ENCODE measurements at places on chromosomes 1 and 21.

GRCh38 chr1:58157256-58157655 is 389.3 kb downstream of the OMA1 start:
- no peak for DNase-seq

DNA sequence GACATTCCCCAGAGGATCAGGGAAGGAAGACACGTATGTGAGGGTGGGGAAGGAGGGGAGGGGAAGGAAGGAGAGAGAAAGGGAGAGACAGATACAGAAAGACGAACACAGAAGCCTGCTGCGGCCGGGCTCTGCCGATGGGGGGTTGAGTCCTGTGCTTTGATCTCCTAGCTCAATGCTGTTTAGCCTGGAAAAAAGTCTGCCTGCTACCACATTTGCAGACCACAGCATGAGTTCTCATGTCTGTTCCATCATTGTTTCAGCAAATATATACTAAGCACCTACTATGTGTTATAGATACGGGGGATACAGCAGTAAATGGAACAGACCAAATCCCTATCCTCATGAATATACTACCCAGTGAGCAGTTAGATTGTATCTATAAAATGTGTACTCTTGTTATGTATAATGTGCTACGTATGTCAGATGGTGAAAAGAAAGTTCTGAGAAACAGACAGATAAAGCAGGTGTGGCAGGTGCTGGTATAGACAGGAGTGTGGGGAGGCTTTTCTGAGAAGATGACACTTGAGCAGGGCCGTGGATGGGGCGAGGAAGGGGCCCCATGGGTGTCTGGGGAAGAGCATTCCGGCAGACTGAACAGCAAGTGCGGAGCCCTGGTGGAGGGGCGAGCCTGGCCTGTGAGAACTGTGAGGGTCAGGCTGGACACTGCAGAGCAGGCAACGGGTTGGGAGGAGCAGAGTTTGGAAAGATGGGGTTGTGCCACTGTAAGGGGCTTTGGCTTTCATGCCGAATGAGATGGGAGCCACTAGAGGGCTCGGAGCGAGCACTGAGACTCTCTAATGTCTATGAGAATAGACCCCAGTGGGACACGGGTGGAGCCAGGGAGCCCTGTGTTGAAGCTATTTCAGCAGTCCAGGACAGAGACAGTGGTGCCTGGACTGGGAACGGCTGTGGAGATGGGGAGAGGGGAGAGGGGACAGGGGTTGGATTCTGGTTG is 34.1 kb downstream of the KIAA1614 start:
- no peak for DNase-seq

GRCh38 chr1:24186711-24186992 is 437 bp downstream of the IFNLR1 start:
- no peak for DNase-seq

DNA sequence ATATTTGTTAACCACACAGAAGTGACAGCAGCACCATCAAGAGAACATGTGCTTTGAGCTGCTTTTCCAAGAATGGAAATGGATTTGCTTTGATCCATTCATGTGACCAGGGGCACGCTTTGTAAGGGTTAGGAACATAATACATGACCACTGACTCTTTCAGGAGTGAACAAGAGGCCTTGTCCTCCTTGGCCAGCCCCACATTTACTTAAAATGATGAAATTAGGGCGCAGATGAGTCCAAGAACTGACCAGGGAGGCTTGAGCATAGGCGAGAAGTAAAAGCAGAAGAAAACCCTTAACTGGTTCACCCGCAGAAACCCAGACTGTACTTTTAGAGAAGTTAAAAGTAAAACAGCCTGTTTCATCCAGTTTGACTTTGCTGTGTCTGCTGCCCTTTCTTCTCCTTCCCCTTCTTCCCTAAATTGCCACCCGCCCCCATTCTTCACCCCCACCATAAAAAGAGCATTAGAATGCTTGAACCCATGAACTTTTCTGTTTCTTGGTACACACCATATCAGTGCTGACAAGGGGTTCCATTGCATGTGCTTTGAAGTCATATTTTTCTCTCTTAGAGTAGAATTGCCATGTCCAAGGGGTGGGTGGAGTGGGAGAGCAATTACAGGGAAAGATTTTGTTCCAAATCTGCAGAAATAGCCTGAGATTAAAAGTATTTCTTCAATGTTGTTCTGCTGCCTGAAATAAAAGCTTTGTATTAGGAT is 2.6 kb upstream of the GLUL start:
- DNase-seq: no peak

DNA sequence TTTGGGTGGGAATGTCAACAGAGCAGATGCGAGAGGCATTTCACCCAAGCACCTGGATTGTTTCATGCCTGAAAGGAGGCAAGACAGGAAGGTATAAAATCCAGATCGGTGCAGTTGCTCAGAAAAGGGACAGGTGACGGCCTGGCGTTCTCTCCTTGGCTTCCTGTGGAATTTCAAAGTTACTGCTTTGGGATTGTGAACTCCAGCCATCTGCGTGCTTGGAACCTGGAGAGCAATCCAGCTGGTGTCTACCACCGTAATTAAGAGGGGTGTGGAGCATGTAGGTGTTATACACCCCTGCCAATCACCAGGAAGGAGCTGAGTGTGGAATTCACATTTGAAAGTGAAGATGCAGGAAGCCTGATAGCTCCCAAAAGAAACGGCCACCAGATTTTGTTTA is 286.1 kb downstream of the KIF26B start:
- no peak for DNase-seq

DNA sequence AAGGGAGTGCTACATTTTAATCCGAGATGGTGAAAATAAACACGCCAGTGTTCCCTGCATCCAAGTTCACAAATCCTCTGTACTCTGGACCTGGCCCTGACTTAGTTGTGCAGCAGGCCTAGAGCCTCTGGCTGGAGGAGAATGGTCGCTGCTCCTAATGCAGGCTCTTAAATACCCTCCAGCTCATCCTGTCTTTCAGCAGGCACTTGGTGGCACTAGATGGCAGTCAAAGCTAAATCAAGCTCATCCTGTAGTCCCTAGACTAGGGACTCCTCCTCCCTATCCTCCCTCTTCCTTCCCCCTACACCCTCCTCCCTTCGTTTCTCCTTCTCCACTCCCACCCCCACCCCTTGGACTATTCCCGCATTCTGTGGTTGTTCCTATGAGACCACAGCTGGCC is 41.6 kb upstream of the MTR start:
- no peak for DNase-seq

DNA sequence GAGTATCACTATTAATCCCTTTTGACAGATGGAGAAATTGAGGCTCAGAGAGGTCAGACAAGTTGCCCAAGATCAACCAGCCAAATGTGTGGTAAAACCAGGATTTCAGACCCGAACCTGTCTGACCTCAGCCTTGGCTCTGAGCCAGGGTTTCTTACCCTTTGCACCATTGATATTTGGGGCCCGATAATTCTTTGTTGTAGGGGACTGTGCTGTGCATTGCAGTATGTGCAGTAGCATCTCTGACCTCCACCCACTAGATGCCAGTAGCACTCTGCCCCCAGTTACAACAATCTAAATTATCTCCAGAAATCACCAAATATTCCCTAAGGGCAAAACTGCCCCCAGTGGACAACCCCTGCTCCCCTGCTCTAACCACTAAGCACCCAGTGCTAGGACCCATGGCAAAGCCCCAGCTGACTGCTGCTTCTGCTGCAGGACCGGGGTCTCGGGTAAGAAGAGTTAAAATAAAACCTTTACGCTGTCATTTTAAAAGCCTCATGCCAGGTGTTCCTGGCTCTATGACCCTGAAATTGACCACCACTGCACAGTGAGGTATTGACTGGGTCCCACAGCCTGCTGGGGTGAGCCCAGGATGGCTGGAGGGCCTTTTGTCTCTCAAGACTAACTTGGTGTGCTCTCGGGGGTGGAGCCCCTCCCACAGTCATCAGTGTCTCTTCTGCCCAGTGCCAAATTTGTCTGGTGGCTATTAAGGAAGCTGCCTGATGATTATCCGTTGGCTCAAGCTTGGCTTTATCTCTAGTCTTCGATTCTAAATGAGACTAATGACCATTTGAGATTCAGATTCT is 5.6 kb upstream of the MAN1C1 start:
- DNase-seq: no peak

- no peak for DNase-seq
These were observed 189.7 kb downstream of the TOMM20 start for GRCh38 chr1:234938924-234939323.

DNA sequence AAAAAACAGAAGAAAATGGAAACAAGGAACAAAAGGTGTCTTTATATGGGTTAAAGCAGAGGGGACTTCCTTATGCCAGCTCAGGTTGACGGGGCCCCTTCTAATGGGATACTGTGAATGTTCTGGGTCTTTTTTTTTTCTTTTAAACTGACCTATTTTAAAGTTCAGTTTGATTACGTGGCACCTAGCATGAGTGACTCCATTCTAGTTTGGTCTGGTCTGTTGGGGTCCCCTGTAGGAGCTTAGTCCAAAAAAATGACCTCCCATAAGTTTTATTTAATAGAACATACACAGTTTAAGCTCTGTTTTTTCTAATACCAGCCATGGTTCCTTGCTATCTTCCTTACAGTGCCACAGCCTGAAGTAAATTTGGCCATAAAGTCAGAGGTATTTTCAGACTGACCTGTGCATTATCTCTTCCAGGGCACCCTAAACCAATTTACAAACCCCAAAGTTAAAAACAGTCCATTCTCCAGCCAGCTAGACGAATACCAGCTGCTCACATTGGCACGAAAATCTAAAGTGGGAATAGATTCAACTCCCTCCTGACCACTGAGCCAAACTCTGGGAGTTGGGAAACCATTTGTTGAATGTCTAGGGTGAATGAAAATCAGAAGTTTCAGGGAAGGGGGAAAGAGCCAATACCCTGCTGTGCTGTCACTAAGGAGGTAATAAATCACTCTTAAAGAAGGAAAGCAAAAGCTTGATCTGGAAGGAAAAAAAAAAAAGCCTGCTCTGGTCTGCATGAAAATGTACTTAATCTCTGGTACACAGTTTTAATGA is 42.4 kb downstream of the AKNAD1 start:
- no peak for DNase-seq

DNA sequence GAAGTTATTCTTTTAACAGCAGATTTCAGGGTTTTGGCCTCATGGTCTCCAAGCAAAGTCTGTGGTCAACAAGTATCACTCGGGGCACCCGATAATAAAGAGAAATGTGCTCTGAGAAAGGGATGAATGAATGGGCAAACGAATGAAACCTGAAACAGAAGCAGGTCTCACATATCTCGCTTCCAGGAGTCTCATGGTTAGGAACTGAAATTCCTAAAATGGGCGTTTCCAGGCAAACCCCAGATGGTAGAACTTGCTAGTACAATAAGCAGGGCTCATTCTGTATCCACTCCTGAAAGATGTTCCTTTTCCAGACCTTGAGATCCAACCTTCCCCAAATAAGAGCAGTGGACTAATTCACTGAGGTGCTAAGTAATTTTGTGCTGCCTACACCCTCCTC is 87.2 kb downstream of the LAMC2 start:
- no peak for DNase-seq

- DNase-seq: no peak
These were observed 15.4 kb downstream of the EFNA3 start for GRCh38 chr1:155093911-155094621.

GRCh38 chr1:214349781-214350180 is 68.8 kb downstream of the SMYD2 start:
- no peak for DNase-seq

- peak; percentile 60 for DNase-seq
These were observed at the start of gene CLSTN1 for GRCh38 chr1:9823943-9824701. Gene CLSTN1, minus strand, starts transcription at chr1:9823965. Its CDS starts 232 bp downstream, at chr1:9823733.

DNA sequence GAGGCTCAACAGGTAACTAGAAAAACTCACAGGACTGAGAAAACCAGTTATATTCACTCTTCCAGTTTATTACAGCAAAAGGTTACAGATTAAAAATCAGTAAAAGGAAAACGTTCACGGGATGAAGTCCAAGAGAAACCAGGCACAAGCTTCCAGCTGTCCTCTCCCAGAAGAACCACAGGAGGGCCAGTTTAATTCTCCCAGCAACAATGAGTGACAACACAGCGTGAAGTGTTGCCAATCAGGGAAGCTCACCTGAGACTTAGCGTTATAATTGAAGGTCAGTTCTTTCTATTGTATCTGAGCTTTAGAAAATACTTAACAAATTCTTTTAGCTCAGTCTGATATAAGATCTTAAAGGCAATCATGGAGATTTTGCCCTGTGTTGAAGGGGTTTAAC is 65.2 kb upstream of the TNR start:
- no peak for DNase-seq

GRCh38 chr1:197736685-197737084 is 38.6 kb downstream of the DENND1B start:
- peak; percentile 18 for DNase-seq

GRCh38 chr1:2414297-2414958 is 2.1 kb upstream of the PEX10 start:
- peak; percentile 19 for DNase-seq

DNA sequence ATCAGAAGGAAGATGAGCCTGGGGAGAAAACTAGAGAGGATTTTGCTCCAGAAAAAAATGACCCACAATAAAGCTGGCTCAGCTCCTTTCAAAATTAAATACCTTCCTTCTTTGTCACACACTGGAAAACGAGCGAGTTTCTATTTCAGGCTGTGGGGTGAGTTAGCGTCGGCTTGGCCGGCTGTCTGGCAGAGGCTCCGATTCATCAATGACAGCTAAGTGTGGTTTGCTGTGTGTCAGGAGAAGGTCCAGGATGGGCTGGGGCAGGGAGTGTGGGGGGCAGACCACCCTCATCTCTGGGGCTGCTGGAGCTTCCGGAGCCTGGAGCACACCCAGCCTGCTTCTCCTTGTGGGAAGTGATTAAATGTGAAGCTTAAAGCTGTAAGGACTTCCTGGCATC is 120.2 kb downstream of the ETS2 start:
- DNase-seq: peak; percentile 53

DNA sequence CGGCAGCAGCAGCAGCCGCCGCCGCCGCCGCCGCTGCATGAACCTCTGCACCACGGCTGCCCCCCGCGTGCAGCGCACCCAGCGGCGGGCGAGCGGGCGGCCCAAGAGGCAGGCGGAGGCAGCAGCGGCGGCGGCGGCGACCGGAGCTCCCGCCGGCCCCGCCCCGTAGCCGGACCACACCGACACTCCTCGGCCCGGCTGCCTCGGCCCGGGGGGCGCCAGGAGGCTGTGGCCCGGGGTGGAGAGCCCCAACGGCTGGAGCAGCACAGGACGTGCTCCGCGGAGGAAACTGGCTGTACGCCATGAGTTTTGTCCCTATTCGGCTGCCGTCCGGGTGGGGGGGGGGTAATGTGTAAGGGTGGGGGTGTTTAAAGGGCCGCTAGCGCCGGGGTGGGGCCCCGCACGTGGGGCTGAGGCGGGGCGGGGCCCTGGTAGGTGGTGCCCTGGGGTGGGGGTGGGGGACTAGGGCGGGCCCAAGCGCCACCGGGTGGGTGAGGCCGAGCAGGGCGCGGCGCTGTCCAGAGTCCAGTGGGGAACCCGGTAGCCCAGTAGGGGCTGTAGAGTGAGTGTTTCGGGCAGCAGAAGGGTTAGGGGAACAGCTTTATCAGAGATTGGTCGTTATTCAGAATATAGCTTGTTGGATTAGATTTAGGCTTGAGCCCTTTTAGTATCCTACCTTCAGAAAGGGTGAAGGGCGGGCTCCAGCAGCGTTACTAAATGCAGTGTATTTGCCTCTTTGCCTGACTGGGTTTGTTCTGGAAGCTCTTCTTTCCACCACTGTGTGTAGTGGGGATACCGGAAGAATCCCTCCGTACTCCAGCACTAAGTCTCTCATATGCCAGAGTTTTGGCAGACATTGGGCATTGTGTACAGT is at the start of gene FAM78B:
Gene FAM78B (minus strand): TSS at position 304 of the 874 bp plus-strand sequence. CDS start 753 bp downstream, outside the sequence.
- DNase-seq: peak; percentile 19
